ENCODE measurements at places on chromosomes 11 and 22.

DNA sequence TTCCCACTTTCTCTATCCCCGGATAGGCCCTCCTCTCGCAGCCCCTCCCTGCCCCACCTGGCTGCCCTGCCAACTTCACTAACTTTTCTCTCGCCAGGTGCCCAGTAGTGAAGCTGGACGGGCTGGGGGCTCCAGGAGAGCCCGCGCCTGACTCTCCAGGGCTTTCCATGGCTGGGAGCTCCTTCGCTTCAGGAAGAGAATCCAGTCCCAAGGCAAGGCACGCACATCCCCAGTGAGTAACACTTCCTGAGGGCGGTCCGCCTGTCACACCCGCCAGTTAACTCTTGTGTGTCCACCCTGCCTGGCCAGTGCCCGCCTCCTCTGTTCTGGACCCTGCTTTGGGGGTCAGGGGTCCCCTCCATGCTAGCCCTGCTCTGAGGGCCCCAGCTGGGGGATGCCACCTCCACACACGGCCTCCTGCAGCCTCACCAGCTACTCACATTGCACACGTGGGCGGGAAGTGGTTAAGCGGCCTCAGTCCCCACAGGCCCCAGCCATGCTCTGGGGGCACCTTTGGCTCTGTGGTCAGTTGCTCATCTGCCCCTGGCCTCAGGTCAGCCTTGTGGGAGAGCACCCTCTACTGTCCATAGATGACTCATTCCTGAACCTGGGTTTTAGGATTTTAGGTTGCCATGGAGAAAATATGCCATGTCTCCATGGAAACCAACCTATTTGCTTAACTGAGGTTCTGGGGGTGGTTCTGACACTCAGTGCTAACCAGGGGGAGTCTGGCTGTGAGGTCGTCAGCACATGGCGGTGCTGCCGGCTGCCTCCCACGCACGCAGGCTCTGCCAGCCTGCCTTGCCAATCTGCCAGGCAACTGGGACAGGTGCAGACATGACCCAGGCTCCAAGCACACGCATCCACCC, at the start of gene RIN1:
TSS of gene RIN1 (minus strand) at position 201 of the 869 bp plus-strand sequence. CDS start at position 169, 32 bp downstream.
- peak; percentile 86 for DNase-seq

DNA sequence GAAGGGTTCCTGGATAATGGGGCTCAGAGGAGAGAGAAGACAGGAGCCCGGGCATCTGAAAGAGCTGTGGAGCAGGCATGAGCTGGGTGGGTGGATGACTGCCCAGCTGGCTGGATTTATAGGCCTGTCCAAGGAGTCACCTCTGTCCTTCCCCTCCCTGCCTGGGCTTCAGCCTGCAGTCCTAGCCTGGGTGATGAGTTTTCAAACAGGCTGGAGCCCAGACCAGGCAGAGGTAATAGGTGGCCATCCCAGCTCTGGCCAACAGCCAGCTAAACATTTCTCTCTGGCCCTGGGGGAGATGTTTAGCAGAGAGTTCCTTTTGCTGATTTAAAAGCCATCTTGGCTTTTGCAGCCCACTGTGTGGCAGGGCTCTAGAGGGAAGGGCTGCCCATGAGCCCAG, 5.4 kb downstream of the C11orf96 start:
- DNase-seq: no peak

GRCh38 chr22:37351232-37351631, 68.9 kb downstream of the CYTH4 start:
- no peak for DNase-seq

DNA sequence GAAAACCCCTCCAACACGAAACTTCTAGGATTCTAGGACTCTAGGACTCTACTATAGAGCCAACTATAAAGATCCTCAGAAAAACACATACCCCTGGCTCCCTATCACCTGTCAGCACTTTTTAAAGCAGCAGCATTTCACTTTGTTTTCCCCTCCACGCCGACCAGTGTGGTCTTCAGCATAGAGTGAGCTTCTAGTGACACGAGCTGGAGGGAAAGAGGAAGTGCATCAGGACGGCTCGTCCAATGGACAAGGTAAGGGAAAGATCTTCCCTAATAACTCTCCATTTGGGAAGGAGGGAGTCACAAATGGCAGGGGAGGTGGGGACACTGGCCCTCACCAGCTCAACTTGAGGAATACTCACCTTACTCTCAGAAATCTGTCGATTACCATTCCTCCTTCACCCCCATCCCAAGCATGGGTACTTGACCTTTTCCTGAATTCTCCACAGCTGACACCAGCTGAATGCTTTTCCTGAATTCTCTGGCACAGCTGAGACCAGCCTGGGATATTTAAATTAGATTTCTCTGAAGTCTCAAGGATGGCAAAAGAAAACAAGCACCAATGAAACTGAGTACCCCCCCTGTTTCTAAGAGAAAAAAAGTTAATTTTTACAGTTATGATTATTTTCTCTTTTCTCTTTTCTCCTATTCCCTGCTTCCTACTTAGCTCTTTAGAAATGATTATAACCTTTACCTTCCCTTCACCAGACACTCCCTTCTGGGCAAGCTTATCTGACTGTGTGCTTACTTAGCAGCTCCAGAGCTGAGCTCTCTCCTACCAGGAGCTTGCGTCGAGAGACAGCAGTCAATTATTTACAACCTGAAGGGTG, 33.3 kb upstream of the NNMT start:
- DNase-seq: no peak

GRCh38 chr22:49011379-49011768, 816.3 kb downstream of the BRD1 start:
- peak; percentile 5 for DNase-seq

GRCh38 chr22:46726066-46726985, 11.7 kb downstream of the CERK start:
- DNase-seq: no peak

GRCh38 chr11:78361228-78361627, 56.4 kb downstream of the GAB2 start:
- no peak for DNase-seq

Measured in activated CD8-positive, alpha-beta memory T cell treated with anti-CD3 and anti-CD28 coated beads for 24 hours (primary cell).